ENCODE measurements at places on chromosomes 1 and 21. TPM values are rescaled to one million over a fixed set of nuclear protein-coding genes. Genes with fewer than 3 reads are reported as not detected.

Gene LY9
- 124 TPM for total RNA-seq

Gene KCND3
- total RNA-seq = 0.05 TPM

Gene FAM72C
- total RNA-seq = not detected

Gene G0S2
- 6.4 TPM for total RNA-seq

Gene FBXO42
- 14.9 TPM for total RNA-seq

Gene HTR6
- total RNA-seq = 2.2 TPM

Gene MDM4
- 260 TPM for total RNA-seq

Gene OR2T2
- total RNA-seq = not detected

Gene FAM78B
- 0.11 TPM for total RNA-seq

Gene CYYR1
- not detected for total RNA-seq

Gene AMY1A
- not detected for total RNA-seq

Gene LENEP
- not detected for total RNA-seq

Gene NHLH2
- not detected for total RNA-seq

Gene SMCP
- total RNA-seq = not detected

Gene ANXA9
- not detected for total RNA-seq

Gene AGMAT
- 3.8 TPM for total RNA-seq

Gene ASPM
- total RNA-seq = 0.36 TPM

Gene HSF2BP
- total RNA-seq = 0.93 TPM

Gene CHAF1B
- 4.5 TPM for total RNA-seq

Gene DYRK3
- 1.6 TPM for total RNA-seq

Gene GNAT2
- total RNA-seq = not detected

Gene ITLN1
- total RNA-seq = not detected

Gene HES2
- total RNA-seq = not detected

Gene ICOSLG
- 22.2 TPM for total RNA-seq

Gene CD1D
- total RNA-seq = 0.11 TPM

Gene BOLA1
- 6.4 TPM for total RNA-seq

Gene NTNG1
- total RNA-seq = not detected

Gene AMY1C
- not detected for total RNA-seq

Gene GPR37L1
- not detected for total RNA-seq

Gene SERTAD4
- total RNA-seq = not detected

Gene DMRTA2
- total RNA-seq = not detected
